ENCODE measurements at places on chromosomes 1 and 21.
A peak's percentile ranks its signal among the peaks of the same experiment; 100 is the strongest.

DNA sequence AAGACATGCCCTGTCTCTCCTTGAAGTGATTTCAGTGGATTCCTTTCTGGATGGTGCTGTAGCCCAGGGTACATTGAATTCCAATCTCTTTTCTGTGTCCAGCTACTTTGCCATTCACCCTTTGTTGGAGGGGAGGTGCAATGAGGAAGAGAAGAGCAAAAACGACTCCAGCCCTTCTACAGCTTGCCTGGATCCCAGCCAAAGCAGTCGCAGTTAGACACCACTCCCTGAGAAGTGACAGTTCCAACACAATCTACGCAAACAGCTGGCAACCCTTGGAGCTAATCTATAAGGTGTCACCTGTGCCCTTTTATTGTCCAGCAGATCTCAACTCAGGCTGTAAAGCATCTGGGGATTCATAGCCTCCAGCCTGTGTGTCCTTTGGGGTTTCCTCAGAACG is 4.6 kb downstream of the CD244 start:
- DNase-seq: no peak

DNA sequence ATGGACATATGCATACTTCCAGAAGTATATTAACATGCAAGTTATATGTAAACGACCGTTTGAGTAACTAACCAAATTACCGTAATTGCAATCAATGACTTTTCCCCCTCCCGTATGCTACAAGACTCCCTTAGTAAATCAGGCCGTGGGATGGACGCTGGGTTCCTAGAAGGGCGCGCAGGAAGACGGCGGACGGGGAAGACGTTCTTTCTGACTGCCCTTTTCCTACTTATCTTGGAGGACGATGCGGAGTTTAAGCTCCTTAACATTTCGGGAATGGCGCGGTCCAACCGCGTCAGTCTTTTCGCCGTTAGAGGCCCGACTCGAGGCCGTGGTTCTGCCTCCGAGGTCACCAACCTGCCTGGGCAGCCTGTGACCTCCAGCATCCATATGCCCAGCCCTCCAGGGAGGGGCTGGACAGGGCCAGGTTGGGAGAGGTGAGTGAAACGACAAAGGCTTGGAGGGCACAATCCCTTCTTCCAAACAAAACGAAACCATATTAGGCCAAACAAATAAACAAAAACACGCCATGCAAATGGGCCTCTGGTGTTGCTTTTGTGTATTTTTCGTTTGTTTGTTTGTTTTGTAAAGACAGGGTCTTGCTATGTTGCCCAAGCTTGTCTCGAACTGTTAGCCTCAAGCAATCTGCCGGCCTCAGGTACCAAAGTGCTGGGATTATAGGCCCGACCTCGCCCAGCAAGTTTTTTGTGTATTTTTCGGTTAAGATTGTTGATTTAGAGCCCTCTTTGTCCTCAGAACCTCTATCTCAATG is 873 bp upstream of the PI4KB start:
- peak; percentile 70 for DNase-seq

DNA sequence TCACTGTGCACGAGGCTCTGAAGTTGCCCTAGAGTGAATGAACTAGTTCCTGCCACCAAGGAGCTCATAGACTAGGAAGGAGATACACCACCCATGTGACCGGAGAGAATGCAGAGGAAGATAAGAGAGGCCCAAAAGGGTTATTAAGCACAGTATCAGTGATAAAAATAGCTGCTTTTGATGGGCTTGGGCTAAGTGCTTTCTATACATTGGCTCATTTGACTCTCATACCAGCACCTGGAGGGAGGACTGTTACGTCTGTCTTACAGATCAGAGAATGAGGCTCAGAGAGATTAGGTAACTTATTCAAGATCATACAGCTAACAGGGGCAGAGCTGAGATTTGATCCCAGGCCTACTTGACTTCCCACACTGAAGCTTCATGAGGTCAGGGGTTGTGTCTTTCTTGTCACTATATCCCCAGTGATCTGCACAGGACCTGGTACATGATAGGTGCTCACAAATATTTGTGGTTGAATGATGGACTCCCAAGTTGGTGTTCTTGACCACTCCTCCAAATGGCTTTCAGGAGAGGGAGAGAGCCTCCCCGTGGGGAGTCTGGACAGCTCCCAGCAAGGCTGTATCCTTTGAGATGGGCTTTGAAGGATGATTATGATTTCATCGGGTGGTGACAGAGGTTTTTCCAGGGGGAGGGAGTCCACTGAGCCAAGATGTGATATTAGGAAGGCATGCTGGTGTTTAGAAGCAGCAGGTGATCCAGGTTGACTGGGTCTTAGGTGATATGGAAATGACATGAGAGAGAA is 14.4 kb downstream of the PPFIA4 start:
- DNase-seq: no peak

- DNase-seq: no peak
Observed at GRCh38 chr1:40411294-40411693, 37.8 kb downstream of the SMAP2 start.

GRCh38 chr1:50705041-50705440 is 255.0 kb downstream of the FAF1 start:
- DNase-seq: no peak

DNA sequence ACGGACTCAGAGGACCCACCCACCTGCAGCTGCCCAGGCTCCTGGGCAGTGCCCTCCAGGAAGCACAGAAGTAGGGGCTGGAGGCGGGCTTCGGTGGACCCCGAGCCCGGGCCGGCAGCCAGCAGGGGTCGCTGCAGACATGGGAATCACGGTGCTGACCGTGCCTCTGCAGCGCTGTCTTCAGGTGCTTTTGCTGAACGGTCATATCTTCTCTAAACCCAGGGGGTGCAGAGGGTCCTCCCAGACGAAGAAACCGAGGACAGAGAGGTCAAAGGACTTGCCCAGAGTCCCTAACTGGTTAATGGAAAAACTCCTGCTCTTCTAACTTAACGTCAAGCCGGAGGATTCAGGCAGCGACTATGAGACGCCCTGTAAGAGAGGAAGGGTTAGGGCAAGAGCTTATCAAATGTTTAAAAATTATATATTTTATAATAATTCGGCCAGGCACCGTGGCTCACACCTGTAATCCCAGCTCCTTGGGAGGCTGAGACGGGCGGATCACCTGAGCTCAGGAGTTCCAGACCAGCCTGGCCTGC is 21.5 kb upstream of the LEFTY2 start:
- DNase-seq: no peak

DNA sequence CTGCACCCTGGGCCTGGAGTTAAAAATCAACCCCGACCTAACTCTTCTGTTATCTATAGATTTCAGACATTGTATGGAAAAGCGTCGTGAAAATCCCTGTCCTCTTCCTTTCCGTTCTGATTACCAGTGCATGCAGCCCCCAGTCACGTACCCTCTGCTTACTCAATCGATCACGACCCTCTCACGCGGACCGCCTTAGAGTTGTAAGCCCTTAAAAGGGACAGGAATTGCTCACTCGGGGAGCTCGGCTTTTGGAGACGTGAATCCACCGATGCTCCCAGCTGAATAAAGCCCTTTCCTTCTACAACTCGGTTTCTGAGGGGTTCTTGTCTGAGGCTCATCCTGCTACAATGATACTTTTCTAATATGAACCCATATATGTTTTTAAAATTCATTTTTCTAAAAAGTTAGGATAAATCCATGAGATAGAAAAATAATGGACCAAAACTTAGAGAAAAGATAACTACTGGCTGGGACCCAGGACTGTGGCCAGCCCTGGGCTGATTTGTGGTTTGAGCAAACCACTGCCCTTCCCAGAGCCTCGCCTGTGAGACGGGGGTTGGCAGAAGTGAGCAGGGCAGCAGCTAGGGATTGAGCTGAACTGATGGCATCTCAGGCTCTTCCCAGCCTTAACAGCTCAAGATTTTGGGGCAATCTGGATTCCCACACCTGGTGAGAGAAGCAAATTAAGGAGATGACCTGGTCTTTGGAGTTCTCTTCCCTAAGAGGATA is 5.0 kb downstream of the UQCRHL start:
- DNase-seq: no peak

- DNase-seq: peak; percentile 46
Observed at GRCh38 chr21:36661511-36662309, 37.2 kb upstream of the SIM2 start.

GRCh38 chr1:99849413-99849743 is 783 bp upstream of the AGL start:
- DNase-seq: peak; percentile 45

- DNase-seq: no peak
Observed at GRCh38 chr1:178341261-178341956, 155.4 kb downstream of the CLEC20A start.

DNA sequence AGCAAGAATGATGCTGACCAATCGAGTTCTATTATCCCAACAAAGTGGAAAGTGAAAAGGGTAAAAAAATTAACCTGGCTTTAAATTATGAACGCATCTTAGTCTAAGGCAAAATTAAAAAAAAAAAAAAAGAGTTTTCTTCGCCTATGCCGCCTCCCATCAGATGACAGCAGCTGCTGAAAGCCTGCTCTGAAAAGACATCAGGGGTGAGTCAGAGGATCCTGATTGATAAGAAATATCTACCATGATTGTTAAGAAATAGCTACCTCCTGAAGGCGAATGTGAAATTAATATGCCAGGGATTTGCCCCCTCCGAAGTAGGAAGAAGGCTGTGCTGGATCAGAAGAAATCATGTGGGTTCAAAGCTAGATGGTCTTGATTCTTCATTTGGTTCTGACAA is 216.8 kb upstream of the C1orf87 start:
- DNase-seq: no peak

DNA sequence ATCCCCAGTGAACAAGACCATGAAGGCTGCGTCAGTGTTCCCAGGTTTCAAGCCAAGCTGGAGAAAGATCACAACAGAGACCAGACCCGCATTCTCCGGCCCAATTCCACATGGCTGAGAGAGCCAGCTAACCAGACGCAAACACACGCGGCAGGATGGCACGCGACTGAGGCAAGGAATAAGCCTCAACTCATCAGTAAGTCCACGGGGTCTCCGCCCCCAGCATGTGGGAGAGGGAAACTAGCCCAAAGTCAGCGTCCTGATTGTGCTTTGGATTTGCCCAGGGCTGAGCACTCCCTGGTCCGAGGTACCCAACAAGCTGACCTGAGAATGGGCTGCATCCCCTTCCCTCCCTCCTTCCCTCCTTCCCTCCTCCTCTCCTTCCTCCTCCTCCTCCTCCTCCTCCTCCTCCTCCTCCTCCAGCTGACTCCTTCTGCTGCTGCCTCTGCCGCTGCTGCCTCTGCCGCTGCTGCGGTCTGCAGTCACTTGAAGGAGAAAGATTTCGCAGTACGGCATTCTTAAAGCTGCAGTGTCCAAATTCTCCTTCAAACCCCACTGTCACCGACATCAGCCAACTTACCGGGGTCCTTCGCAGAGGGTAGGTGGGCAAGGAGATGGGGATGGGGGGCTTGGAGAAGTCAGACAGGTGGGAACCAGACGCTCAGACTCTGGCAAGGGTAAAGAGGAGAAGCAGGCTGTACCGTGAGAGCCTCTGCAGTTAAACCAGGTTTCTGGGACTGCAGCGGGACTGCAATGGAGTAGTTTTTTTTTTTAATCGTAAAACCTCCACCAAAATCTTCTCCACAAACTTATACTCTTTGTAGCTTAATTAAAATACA is 33.0 kb upstream of the H6PD start:
- DNase-seq: no peak

- no peak for DNase-seq
Observed at GRCh38 chr1:15051882-15052528, 101.5 kb upstream of the TMEM51 start.

GRCh38 chr1:42690477-42691156 is 8.4 kb downstream of the YBX1 start:
- DNase-seq: no peak

DNA sequence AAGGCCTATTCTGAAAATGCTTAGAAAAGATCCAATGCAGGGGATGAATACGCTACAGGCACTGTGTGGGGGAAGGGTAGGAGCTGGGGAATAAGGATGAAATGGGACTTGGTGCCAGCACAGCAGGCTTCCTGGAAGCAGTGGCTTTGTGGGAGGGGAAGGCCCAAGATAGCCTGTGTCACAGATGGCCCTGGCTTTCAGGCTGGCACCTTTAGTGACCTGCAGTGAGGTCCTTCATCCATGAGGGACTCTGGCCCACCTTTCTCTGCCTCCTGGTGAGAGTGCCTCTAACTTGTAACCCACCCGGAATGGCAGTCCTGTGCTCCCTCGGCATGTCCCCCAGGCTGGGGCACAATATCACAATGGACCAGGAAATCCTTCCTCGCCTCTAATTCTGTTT is 919 bp downstream of the CHI3L1 start:
- no peak for DNase-seq

DNA sequence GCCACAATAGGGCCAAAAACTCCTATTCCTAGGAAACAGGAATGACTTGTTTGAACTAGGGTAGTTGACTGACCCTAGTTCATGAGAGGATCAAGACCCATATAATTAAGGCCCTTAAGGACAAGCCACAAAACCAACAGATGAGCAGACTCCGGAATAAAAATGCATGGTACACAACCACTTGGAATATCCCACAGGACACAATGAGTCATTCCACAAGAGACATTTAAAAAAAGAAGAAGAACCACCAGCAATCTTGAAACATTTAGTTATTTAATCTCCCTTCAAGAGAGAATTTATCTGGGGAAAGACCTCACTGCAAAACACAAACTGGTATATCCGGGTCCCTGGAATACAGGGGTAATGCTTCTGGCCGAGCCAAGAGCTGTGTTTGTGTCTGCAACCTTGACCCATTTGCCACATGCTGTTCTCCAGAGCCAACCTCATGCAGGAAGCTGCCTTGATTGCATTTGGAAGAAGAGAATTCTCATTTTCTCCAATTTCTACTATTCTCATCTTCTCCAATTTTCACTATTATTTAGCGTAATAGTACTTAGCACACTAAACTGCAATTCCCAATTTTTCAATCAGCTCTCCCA is 135.5 kb downstream of the TGFBR3 start:
- no peak for DNase-seq
